ENCODE measurements at places on chromosomes 5 and 9. TPM values are rescaled to one million over a fixed set of nuclear protein-coding genes. Genes with fewer than 3 reads are reported as not detected.

MRPL22 gene
- total RNA-seq = 58.1 TPM

- no peak for DNase-seq
Observed at GRCh38 chr5:169656125-169656901, 19.2 kb downstream of the DOCK2 start.

DNA sequence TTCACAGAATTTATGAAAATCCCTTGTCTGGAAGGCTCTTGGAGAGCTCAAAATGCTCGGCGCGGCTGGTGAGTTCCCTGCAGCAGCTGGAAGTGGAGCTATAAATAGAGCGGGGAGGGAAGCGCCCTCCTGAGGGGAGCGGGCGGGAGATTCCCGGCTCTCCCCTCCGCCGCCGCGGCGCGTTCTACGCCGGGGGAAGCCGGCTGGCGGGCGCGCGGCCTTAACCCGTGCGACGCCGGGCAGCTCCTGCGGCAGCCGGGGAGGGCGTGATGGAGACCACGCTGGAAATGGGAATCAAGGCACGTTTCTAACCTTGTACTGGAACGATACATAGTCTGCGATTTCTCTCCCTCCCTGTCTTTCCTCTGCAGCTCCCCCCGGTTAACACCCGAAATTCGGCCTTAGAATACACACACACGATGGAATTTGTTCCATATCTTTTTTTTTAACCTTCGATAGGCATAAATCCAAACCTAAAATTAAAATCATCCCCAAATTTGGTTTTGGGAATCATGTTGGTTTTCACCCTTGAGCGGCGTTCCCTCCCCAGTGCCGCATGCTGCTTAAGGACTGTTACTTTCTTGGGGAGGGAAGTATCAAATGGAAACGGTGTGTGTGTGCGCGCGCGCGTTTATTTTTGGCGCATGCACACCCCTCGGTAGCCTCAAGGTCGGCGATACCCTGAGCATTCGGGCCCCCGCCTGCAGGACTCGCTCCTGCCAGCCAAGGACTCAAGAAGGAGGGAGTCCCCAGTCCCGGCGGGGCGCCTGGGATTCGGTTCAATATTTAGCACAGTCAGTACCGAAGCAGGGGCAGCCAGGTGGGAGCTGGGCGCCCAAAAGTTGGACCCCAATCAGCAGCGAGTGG lies 306.3 kb upstream of the KCNN2 start:
- no peak for DNase-seq

DNA sequence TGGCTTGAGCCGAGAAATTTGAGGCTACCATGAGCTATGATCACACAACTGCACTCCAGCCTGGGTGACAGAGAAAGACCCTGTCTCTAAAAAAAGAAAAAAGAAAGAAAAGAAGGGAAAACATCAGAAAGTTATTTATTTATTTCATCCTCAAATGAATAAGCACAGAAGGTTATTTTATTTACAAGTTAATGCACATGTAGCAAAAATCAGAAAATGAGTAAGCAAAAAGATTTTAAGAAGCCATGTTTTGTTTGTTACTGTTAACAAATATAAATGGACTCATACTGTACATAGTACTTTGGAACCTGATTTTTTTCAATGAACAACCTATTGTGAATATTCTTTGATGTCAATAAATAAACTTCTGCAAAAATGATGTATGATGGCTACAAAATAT lies 47.2 kb downstream of the NRG2 start:
- DNase-seq = no peak

GRCh38 chr5:33153831-33154230 lies 286.9 kb upstream of the TARS1 start:
- no peak for DNase-seq

ARSI gene
- total RNA-seq = 0.06 TPM

DNA sequence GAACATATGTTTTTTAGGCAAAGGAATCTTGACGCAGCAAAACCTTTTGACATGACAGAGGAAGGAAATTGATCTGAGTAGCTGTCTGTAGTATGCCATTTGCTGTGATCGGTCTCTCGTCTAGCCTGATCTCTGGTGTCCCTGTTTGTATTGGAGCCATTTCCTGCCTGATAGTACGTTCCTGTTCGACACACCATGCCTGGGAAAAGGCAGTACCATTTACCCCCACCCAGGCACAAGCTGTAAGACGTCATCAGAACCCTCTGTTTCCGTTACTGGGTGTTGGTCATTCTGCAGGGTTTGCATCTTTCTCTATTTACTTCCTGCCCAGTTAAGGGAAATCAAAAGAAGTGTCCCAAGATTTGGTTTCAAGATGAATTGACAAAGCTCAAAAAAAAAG lies 129.7 kb downstream of the CEMIP2 start:
- DNase-seq = peak; percentile 28

DNA sequence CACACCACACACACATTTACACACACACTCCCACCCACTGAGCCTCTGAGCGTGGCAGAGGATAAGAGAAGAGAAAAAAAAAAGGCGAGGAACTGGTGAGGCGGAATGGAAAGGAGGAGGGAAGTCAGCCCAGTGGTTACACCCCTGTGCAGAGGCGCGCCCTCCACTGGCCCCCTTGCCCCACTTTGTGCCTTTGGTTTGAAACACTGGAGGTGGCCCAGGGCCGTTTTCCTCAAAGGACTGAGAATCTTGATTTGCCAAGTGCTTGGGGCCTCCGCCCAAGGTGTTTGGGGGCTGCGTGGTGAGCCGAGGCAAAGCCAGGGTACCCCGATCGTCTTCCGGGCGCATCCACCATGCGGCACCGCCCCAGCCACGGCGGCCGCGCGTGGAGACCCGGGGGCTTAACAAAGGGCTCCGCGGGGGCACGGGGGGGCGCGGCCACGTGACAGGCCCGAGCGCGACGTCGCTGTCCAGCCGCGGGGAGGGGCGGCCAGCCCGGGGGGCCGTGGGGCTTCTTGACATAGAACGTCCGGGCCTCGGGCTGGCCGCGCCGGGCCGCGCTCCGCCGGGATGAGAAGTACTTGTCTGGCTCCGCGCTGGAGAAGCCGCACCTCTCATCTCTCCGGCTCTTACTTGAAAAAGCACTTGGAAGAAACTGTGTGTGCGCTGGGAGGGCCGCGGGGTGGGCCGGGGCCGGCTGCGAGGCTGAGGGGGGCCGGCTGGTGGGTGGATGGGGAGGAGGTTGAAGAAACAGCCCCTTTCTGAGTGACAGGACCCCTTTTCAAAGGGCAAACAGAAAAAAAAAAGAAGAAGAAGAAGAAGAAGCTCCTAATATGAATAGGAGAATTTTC lies 21.0 kb downstream of the NR2F1 start:
- DNase-seq = no peak

F12 gene
- total RNA-seq = 10.9 TPM

PKN3 gene
- 5.9 TPM for total RNA-seq

- no peak for DNase-seq
Observed at GRCh38 chr5:165086465-165086864, 1581.0 kb downstream of the MAT2B start.

- DNase-seq = no peak
Observed at GRCh38 chr5:171432583-171433351, 13.3 kb downstream of the FGF18 start.

GRCh38 chr9:133725886-133726285 lies 12.3 kb downstream of the SARDH start:
- DNase-seq = no peak

IFNE gene
- total RNA-seq = 0.87 TPM

- no peak for DNase-seq
Observed at GRCh38 chr9:9846557-9846956, 766.2 kb downstream of the PTPRD start.

GRCh38 chr5:13427827-13428557 lies 516.5 kb downstream of the DNAH5 start:
- DNase-seq = no peak

DNA sequence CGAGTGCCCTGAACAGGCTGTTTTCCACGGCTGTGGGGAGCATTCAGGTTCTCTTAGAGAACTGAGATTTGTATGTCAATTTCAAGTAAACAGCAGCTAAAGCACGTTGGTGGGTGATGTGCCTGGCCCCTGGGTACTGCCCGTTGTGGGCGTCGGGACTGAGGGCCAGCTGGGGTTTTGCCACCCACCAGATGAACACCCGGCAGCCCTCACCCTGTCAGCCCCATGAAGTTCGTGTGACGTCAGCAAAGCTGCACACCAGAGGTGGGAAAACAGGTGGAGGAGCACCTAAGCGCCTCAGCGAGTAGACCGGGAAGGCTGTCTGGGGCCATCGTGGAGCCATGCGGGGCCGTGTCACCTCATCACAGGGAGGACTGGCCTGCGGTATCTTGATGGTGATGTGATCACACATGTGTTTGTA lies 9.2 kb downstream of the CEP72 start:
- no peak for DNase-seq

CD14 gene
- 2.6 TPM for total RNA-seq

TMEM171 gene
- total RNA-seq = not detected

DNA sequence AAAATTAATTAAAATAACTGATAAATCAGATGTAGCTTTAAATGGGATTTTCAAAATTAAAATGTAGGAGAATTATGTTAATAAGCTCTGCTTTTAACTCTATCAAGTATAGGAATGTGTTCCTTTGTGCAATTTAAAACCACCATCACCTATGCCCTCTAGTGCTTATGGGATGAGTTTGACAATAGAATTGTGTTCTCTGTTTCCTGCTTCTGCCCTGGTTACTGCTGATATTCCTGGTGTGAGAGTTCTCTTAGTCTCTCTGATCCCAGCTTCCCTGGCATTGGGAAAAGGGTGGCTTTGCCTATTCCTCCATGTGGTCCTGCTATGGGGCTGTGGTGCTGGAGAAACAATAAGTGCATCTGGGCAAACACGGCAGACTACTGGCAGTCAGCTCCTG lies 8.1 kb downstream of the LRRTM2 start:
- DNase-seq = no peak

Measured in NCI-H460 (cell line).